SIG-M5 (cell line): ENCODE measurements at places on chromosomes 6 and 20.
A peak's percentile ranks its signal among the peaks of the same experiment; 100 is the strongest.

- DNase-seq: no peak
These were observed 13.7 kb upstream of the SRSF12 start for GRCh38 chr6:89131599-89131998.

DNA sequence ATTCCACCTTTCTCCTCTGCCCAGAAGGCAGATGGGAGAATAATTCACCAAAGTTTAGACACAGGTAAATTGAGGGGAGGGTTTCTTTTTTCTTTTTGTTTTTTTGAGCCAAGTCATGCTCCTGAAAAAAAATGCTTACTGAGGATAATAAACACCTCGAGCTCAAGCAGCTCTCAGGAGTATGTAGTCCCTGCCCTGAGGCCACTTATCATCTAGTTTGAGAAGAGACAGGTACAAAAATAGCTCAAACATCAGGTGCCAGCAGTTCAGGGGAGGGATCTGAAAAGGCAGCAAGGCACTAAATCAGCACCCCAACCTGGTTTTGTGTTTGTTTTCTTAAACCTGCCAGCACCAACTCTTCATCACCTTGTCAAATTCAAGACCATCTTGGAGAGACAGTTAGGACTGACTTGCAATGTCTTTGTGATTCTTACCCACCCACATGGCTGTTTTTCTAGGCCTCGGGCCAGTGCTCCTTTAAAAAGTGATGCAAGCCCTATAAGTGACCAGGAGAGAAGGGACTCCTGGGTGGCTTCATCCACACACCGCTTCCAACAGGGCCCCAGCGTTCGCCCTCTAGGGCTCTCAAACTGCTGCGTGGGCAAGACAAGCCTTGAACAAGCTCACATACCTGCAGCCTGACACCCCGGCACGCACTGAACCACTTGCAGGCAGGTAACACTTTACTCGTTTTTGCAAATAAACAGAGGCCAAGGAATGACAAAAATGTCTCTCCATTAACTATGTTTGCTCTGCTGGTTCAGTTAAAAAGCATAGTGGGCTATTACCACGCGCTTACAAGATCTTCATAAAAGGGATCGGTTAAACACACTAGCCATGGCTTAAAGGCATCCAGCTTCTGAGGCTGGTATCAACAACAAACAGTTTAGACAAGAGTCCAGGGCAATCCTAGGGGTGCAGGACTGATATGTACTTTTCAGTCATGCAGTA is 13.9 kb downstream of the JAG1 start:
- no peak for DNase-seq

GRCh38 chr6:11712760-11713159 is 65.8 kb downstream of the ADTRP start:
- DNase-seq: peak; percentile 33

- no peak for DNase-seq
These were observed 148.6 kb downstream of the LRRC1 start for GRCh38 chr6:53943395-53943794.

DNA sequence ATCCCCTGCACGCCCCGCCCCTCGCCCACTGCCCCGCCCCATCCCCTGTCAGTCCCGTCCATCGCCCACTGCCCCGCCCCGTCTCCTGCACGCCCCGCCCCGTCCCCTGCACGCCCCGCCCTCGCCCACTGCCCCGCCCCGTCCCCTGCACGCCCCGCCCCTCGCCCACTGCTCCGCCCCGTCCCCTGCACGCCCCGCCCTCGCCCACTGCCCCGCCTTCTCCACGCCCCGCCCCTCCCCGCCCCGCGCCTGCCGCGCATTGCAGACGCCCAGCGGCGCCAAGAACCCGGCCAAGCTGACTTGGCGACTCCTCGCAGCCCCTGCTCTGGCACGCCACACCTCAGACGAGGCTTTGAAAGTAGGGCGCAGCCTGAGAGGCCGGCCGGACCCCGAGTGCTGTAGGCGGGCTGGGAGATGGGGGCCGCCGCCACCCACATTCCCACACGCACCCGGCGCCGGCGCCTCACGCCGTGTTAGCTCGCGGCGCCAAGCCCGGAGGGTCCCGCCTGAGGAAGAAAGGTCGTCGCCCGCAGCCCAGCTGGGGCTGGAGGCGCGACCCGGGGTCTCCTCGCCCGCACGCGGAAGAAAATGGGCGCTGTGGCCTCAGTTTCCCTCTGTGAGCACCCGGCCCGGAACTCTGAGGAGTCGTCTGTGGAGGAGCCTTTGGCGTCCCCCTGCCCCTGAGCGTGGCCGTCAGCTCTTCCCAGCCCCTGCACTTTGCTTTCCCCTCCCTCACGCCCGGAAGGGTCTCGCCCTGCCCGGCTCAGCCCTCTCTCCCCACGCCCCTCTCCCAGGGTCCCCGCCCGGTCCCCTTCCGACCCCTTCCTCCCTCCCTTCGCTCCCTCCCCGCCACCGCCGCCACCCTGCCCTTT is at the start of gene RAD21L1:
RAD21L1 (plus strand) TSS at position 262 of the 872 bp plus-strand sequence. CDS start 2,410 bp downstream, outside the sequence.
- DNase-seq: no peak

GRCh38 chr6:46507426-46507825 is 16.2 kb upstream of the RCAN2 start:
- no peak for DNase-seq

GRCh38 chr20:53866794-53867740 is 203.3 kb downstream of the BCAS1 start:
- DNase-seq: no peak

GRCh38 chr20:33444797-33445560 is 1.4 kb upstream of the SNTA1 start:
- DNase-seq: no peak

- no peak for DNase-seq
These were observed 27.5 kb downstream of the DAAM2 start for GRCh38 chr6:39819676-39820075.

GRCh38 chr6:14856177-14856576 is 389.7 kb upstream of the JARID2 start:
- no peak for DNase-seq

DNA sequence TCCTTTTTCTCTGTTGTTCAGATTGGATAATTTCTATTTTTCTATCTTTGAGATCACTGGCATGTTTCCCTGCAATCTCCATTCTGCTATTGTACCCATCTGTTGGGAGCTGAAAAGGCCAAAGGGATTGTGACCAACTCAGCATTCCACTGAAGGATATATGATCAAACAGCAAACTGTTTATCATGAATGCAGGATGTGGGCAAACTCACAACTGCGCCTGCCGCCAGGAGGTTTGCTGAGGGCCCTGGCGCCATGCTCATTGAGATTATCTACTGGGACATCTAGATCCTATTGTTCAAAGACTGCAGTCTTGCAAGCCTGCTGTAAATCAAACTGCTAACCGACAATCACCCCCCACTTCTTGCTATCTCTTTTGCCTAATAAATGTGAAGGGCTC is 3.8 kb upstream of the FKBP1A start:
- DNase-seq: no peak

DNA sequence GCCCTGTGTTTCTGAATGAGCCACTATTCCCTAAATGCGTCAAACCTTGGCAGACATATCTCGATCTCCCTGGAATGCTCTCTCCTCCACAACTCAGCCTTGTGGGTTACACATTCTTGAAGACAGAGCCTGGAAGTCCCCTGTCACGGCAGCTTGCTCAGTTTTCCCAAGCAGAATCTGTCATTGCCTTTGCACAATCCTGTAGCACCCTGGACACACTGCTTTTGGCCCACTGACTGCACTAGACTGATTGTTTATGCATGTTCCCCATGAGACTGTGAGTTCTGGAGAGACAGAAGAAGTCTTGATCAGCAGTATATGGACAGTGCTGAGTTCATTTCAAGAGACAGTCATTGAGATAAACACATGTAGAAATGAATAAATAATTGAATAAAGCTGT is 406.7 kb downstream of the CD83 start:
- DNase-seq: no peak

DNA sequence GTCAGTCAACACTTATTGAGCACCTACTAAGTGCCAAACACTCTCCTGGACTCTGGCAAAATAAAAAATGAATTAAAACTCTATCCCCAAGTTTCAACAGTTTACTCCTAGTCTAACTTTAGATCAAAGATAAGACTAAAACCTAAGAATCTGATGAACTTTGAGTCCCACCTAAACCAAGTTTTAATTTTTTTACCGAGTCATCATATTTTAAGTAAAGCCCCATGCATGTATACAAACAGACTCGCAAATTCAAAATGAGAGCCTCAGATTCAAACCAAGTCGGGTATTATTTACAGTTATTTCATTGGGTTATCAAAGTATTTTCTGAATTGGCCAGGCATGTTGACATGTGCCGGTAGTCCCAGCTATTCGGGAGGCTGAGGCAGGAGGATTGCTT is 28.2 kb downstream of the BNIP5 start:
- DNase-seq: no peak

DNA sequence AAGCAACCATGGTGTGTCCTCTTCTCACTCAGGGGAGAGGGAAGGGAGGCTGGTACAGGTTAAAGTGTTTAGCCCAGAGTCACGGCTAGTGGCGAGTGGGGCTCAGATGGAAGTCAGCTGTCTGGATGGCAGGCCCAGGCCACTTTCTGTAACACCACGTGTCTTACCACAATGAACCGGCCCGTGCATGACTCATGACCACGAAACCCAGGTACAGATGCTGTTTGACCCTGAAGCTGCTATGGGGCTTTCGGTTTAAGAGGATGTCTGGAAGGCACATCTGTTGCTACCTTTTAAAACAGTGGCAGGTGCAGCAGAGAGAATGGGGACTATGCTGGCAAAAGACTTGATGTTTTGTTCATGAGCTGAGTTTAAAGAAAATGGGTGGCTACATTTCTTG is 36.5 kb upstream of the MPC1 start:
- DNase-seq: no peak

GRCh38 chr6:83057705-83058321 is 7.8 kb downstream of the UBE3D start:
- DNase-seq: no peak

- DNase-seq: no peak
These were observed 67.4 kb downstream of the KIF16B start for GRCh38 chr20:16505894-16506293.

DNA sequence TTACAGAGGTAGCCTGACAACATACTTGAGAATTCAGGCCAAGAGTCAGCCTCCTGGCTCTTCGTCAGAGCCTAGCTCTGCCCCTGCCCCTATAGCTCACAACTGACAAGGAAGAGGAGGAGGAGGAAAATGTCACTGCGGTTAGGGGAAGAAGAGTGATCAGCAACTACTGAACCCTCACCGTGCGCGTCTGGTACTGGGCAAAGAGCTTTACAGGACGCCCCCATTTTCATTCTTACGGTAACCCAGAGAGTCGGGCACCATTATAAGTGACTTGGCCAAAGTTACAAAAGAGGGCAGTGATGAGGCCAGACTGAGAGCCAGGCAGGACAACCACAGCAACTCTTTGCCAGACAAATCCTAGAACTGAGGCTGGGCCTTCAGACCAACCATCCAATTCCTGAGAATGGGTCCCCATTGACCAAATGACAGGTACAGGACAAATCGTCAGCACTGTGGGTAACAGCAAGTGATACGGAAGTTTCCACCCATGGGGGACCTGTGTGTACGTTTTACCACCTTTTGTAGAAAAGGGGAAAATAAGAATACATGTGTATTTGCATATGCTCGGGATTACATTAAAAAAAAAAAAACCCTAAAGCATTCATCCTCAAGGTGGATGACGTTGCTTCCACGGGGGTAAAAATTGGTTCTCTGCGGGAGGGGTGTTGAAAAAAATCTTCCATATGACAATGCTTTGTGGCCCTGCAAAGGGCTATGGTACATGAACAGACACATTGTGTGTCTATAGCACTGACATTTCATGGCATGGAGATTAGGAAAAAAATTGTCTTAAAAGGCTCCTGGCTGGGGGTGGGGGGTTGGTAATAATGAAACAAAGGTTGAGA is 118.0 kb downstream of the NFATC2 start:
- no peak for DNase-seq

GRCh38 chr6:158070513-158070912 is 88.8 kb downstream of the SYNJ2 start:
- DNase-seq: no peak

DNA sequence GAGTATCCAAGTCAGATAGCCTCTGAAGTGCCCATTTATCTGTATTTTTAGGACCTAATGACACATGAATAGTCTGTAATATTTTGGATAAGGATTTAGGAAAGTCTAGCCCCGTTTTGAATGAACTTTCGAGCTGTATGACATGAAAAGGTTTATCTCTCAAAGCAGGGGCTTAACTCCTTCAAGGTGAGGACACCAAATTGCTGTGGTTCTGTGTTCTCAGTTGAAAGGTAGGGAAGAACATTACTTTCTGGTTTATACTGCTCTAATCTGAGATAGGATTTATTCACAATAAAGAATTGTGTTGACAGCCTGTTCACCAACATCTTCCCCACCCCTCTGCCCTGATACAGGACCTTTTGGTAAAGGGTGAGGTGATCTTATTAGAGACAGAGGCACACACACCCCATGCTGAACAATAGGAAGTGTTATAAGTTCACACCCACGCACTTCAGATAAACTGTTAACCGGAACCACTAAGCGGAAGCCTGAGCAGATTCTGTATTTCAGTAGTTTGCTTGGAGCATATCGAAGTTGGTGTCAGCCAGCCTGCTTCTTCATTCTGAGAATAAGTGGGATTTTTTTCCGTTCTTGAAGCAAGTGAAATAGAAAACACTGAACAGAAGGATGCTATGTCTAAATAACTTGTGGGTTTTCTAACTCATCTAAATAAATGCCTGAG is 223.3 kb downstream of the TMEM242 start:
- DNase-seq: no peak

- DNase-seq: no peak
These were observed 43.4 kb downstream of the DLGAP4 start for GRCh38 chr20:36349384-36350170.

DNA sequence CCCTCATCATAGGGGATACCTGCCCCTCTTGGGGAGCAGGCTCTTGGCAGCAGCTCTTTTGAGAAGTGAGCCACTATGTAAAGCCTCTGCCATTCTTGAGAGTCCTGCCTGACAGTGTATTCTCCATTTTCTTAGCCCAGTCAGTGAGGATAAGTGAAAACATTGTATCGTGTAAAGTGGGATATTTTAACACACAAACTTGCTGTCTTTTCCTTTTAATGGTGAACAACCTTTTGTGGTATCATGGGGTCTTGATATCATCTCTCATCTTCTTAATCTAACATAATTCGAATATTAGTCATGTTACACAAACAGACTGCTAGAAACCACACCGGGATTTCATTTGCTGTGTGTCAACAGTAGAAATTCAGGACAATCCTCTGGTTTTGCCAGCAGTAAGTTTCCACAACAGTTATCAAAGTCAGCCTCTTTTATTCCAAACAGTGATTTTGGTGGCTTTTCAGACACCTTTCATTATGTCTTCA is 136.2 kb downstream of the HIVEP1 start:
- DNase-seq: no peak
